GM04504 (cell line): ENCODE measurements at places on chromosomes 7 and 10.
A peak's percentile ranks its signal among the peaks of the same experiment; 100 is the strongest.

DNA sequence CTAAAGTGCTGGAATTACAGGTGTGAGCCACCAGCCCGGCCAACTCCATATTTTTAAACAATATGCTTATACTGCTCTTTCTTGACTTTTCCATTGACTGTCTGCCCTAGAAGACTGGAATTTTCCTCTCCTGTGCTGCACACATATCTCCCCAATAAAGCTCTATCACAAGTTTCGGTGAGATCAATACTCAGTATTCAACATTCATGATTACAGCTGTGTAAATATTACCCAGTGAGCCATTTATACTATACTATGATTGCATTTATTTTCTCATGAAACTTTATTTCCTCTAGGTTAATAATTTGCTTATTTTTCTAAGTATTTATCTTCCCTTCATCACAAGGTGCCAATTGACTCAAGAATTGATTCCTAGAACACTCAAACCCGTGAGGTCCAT, 48.5 kb upstream of the GRID1 start:
- DNase-seq: no peak

DNA sequence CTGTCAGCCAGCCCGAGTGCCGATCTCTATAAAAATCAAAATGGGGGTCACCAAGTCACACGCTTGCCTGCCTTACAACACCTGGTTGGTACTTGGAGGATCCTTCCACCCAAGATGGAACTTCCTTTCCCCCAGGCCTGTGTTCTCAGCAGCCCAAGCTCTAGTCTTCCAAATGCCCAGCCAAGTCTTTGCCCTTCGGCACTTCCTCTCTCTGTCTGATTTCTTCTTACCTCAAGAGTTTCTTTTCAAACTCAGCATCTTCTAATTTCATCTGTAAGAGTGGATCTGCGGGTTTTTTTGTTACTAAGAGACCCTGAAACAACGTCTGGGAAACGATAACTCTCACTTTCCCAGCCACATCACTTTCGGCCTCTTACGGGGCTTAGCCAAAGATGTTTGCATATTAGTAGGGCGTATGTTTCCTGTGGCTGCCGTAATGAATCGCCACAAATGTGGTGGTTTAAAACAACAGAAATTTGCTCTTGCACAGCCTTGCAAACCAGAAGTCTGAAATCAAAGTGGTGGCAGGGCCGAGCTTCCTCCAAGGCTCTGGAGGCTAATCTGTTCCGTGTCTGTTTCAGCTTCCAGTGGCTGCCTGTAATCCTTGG, 219.9 kb downstream of the TCF7L2 start:
- DNase-seq: no peak

GRCh38 chr7:30348083-30348560, 63.7 kb downstream of the ZNRF2 start:
- DNase-seq: peak; percentile 79

DNA sequence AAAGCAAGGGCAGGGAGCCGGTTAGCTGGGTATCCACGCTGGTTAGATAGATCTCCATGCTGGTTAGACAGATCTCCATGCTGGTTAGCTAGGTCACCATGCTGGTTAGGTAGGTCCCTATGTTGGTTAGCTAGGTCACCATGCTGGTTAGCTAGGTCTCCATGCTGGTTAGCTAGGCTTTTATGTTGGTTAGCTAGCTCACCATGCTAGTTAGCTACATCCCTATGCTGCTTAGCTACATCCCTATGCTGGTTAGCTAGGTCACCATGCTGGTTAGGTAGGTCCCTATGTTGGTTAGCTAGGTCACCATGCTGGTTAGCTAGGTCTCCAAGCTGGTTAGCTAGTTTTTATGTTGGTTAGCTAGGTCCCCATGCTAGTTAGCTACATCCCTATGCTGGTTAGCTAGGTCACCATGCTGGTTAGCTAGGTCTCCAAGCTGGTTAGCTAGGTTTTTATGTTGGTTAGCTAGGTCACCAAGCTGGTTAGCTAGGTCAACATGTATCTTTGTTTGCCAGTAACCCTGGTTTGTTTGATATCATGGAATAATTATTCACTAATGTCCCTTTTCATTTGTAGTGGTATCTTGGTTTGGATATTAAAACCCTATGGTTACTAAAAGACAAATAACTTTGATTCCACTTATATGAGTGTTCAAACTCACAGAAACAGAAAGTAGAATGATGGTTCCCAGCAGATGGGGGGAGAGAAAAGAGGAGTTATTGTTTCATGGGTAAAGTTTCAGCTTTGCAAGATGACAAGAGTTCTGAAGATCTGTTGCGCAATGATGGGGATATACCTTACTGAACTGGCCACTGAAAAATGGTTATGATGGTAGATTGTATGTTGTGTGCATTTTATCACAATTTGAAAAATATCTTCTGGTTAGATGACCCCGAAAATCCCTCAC, 136.2 kb downstream of the PRPF18 start:
- no peak for DNase-seq

- DNase-seq: no peak
These were observed 247.7 kb upstream of the ZMIZ1 start for GRCh38 chr10:78821052-78821451.

- no peak for DNase-seq
These were observed 59.6 kb downstream of the TMEM209 start for GRCh38 chr7:130145424-130146100.

DNA sequence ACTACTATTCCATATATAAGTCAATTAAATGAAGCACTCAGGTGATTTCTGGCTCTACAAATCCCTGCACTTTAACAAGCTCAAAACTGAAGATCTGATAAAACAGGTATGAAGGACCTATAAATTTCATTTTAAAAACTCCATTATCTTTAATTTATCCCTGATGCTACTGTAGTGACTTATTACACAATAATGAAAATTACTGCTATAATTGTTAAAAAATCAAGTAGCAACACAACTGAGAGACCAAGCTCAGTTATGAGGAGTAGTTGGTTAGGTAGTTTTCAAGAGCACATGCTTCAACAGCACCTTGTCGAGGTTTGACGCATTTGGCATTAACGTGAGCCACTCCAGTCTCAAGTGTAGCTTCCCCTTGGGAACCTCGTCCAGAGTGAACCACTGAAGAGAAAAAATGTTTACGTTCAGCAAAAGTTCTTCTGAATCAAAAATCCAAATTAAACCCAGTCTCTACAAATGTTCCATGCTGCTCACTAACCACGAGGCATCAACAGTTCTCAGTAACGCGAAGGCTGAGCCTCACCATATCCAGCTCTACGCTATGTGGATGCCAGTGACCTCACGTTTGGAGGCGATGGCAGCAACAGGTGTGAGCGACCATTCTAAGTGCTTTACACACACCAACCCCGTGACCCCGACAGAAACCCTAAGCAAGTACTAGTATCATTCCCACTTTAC, 55.3 kb upstream of the NCAPG2 start:
- DNase-seq: no peak

GRCh38 chr7:1197997-1198625, 34.6 kb upstream of the UNCX start:
- DNase-seq: peak; percentile 89
